ENCODE measurements at places on chromosomes 5 and 9.

DNA sequence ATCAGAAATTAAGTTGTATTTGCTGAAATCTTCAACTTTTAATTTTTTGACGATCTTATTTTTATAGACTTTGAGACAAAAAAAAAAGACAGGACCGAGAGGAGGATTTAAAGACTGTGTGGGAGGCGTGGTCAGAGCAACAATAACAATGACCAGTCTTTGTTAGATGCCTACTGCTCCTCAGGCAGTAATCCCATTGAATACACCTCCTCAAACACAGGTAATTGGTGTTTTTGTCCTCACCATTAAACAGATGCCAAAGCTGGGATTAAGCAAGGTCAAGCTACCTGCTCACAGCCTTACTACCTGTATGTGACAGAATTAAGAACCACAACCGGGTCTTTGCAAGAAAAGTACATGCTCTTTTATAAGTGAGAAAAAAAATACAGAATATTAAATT lies 233.3 kb upstream of the GRAMD2B start:
- DNase-seq = no peak

DNA sequence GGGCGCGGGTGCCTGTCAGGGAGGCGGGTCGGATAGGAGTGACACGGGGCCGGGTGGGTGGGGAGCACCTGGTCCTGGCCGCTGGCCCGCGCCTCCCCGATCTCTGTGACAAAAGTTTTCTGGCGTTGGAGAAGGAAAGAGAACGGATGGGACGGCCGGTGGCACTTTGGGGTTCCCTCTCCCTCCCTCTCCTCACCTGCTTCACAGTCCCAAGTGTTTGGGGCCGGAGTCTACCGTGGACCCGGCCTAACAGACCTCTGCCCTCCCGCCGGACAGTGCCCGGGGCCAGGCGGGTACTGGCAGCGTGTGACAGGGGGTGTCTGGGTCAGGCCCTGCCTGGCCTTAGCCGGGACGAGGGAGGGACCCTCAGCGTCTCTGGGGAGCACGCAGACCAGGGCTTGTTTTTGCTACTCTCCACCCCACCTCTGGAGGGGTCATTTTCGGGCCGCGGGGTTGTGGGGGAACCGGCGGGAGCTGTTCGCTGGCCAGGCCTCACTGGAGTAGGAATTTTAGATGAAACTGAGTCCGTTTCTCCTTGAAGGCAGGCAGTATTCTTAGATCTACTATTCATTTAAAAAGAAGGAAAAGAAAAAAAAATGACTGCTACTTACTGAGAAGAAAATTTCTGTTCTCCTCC lies 1.7 kb downstream of the PRDM6 start:
- DNase-seq = no peak

DNA sequence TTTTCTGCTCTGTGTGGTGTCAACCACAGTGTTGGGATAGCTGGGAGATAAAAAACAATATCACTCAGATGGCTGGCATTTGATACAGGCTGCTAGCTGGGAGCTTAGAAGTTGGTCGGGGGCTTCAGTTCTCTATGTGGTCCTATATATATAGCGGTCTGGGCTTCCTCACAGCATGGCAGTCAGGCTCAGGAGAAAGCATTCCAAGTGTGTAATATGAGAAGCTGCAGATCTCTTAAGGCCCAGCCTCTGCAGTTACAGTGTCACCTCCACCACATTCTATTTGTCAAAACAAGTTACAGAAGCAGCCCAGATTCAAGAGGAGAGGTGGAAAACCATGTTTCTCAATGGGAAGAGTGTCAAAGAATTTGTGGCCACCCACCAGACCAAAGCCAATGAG lies 108.1 kb upstream of the NIPBL start:
- DNase-seq = no peak

- DNase-seq = no peak
These were observed 13.0 kb downstream of the LHX3 start for GRCh38 chr9:136191960-136192286.

All from right renal pelvis (tissue), 4 donors.